ENCODE measurements at places on chromosomes 5 and 9.

- no peak for DNase-seq
These were observed 7.9 kb upstream of the ACSL6 start for GRCh38 chr5:132019337-132019736.

- DNase-seq: no peak
These were observed 7.6 kb downstream of the TGFBI start for GRCh38 chr5:136036293-136036911.

- peak; percentile 74 for DNase-seq
These were observed 20.3 kb downstream of the CDC14B start for GRCh38 chr9:96599298-96599697.

- DNase-seq: peak; percentile 78
These were observed 37.6 kb downstream of the ROPN1L start for GRCh38 chr5:10479154-10479721.

DNA sequence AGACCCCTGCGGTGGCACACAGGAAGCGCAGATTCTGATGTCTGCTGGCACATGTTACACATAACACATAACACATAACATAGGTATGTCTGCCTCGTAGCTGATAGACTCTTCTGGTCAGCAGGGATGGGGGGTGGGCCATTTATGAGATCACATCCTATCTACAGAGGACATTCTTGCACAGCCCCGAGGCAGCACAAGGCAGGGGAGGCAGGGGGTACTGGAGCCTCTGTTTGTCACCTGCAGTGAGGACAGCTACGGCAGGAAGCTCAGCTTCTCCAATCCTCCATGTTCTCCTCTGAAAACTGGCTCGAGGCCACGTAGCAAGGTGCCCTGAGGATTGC lies 16.7 kb upstream of the MED10 start:
- DNase-seq: no peak

- peak; percentile 48 for DNase-seq
These were observed 6.0 kb downstream of the ACTBL2 start for GRCh38 chr5:57476601-57477056.

GRCh38 chr9:122252796-122253195 lies 11.8 kb downstream of the RBM18 start:
- no peak for DNase-seq

DNA sequence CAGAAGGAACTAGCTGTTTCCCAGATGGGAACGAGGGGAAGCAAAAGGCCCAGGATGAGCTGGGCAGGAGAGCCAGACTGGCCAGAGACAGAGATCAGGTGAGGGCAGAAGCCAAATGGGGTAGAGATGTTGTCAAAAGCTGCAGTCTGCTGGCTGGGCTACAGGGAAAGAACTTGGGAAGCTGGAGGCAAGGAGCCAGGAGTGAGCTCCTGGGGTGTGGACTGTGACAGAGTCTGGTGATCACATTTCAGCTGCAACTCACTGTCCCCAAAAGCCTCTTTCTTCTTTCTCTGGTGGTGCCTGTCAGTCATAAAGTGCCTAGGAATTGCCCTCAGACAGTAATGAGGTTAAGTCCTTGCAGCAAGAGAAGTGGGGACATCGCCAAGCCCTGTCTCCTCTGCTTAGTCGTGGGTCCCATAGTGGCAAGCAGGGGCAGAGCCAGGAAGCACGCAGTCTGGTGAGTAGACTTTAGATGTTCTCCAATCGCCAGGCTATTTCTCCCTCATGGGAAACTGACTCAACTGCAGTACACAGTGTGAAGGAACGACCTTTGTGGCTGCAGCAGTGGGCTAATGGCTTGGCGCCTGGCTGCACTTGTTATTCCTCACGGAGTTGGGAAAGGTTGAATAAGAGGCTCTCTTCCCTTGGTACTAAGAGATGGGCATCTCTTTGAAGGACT lies 2.5 kb upstream of the FSD1L start:
- DNase-seq: no peak

DNA sequence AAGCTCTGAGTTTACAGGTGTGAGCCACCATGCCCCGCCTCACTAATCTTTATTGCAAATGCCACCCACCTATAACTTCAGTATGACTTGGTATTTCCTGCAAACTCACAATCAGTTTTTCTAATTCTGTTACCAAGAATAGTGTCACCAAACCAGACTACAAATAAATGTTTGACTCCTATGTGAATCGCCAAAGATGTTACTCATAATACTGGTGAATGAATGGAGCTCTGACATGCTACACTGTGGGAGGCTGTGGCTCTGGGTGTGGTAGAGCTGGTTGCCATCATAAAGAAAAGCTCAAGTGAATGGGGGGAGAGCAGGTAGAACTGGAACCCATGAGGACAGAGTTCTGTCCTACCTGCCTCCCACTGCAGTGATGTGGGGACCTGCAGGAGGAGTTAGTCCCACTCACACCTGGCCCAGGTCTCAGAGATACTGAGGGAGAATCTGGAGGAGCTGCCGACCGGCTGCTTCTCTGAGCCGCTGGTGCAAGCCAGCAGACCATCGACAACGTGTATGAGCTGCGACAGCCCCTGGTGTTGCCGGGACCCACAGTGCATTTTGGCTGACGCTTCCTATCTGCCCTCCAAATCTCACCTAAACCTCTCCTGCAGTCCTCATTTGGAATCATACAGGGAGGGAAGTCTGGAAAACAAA lies 95.7 kb downstream of the ENTREP1 start:
- DNase-seq: no peak

DNA sequence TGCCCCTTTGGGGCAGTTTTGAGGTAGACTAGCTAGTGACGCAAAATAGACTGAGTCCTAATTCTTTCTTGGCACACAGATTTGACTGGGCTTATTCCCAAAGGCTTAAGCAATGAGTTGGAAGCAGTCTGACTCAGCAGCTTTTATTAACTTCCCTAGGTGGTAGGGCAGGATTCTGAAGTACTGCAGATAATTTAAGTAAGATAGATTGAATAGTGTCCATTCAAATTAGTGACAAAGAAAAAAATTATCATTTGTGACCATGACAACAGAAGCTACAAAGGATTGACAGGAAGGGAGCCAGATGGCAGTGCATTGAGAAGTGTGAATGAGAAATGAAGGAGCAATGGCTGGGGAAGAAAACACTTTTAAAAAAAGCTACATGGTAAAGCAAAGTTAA lies 649.4 kb downstream of the CDH9 start:
- DNase-seq: no peak

Measured in AG10803 (cell line).